Osteoblast (primary cell): ENCODE measurements at places on chromosomes 2 and 18. TPM values are rescaled to one million over a fixed set of nuclear protein-coding genes. Genes with fewer than 3 reads are reported as not detected.

The KATNAL2 gene
- 4.3 and 5.0 TPM in 2 replicates for total RNA-seq

The GLI2 gene
- 3.8 and 10.1 TPM in 2 replicates for total RNA-seq

The RGPD3 gene
- 0.36 and 0.59 TPM in 2 replicates for total RNA-seq

The NOL4 gene
- total RNA-seq: not detected in 2 replicates

The TMEM131 gene
- total RNA-seq: 30.0 and 41.8 TPM in 2 replicates

The RAD51AP2 gene
- not detected in 2 replicates for total RNA-seq

The PREB gene
- 42.4 and 45.2 TPM in 2 replicates for total RNA-seq

The UGT1A9 gene
- total RNA-seq: not detected in 2 replicates

The SERPINB12 gene
- not detected in 2 replicates for total RNA-seq

The EVX2 gene
- total RNA-seq: under 0.01 TPM in 1 of 2 replicates, not detected in the other

The NT5C1B gene
- not detected in 2 replicates for total RNA-seq

The LCLAT1 gene
- total RNA-seq: 16.5 and 29.7 TPM in 2 replicates

The CAPN14 gene
- total RNA-seq: under 0.01 TPM in 2 replicates

The ANO7 gene
- 1.2 and 1.8 TPM in 2 replicates for total RNA-seq

The PRSS56 gene
- not detected in 2 replicates for total RNA-seq

The CXCR2 gene
- not detected in 2 replicates for total RNA-seq

The SLC23A3 gene
- total RNA-seq: 1.4 and 1.5 TPM in 2 replicates

The DRC1 gene
- total RNA-seq: under 0.01 and 0.36 TPM in 2 replicates

The PROKR1 gene
- total RNA-seq: not detected in 2 replicates

The NEU4 gene
- total RNA-seq: not detected in 2 replicates

The TMEM37 gene
- 1.1 and 1.2 TPM in 2 replicates for total RNA-seq

The LDLRAD4 gene
- total RNA-seq: under 0.01 and 0.88 TPM in 2 replicates

The SDC1 gene
- 7.6 and 11.8 TPM in 2 replicates for total RNA-seq

The SERPINB3 gene
- not detected in 2 replicates for total RNA-seq

The RAB27B gene
- 55.7 and 99.0 TPM in 2 replicates for total RNA-seq

The CDK15 gene
- total RNA-seq: 4.7 and 5.3 TPM in 2 replicates

The CNDP1 gene
- total RNA-seq: not detected in 2 replicates

The ZSWIM2 gene
- 0.29 TPM in 1 of 2 replicates, not detected in the other for total RNA-seq

The RIT2 gene
- not detected in 2 replicates for total RNA-seq
